Gastrocnemius medialis (tissue), 4 donors: ENCODE measurements at places on chromosomes 1 and 21. TPM values are rescaled to one million over a fixed set of nuclear protein-coding genes. Genes with fewer than 3 reads are reported as not detected.

DNA sequence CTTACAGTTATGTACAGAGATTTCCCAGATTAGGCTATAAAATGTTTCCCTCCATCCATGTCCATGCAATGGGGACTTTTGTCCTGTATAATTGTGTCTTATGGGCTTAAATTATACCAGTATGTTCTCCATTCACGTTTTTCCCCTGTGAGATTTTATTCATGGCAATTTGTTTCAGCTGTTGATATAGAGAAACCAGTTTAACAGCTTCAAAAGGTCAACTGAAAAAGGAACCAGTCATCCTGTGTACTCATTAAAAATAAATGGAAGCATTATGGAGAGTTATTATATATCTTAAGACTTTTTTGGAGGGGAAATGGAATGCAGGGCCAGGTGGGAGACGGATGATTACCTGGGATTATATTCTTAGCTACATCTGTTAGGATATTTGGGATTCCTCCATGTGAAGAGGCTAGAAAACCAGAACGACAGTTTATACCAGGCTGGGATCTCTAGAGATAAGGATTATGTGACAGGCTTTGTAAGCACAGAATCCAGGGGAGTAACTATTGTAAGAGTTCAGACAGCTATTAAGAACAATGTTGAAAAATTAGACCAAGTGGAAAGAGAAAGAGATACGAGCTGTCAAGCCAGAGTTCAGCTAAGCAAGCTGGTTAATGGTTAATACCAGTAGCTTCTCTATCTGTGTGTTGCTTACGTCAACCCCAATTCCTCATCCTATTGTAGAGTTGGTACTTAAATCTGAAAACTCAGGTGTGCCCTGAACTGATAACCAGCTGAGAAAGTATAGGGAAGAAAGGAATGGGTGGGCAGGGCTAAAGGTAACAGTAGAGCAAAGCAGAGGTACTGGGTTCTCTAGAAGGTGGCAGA lies 12.4 kb upstream of the ZNF697 start:
- no peak for DNase-seq

- DNase-seq: no peak
Measured at GRCh38 chr1:162218975-162219374, 149.5 kb downstream of the NOS1AP start.

DNA sequence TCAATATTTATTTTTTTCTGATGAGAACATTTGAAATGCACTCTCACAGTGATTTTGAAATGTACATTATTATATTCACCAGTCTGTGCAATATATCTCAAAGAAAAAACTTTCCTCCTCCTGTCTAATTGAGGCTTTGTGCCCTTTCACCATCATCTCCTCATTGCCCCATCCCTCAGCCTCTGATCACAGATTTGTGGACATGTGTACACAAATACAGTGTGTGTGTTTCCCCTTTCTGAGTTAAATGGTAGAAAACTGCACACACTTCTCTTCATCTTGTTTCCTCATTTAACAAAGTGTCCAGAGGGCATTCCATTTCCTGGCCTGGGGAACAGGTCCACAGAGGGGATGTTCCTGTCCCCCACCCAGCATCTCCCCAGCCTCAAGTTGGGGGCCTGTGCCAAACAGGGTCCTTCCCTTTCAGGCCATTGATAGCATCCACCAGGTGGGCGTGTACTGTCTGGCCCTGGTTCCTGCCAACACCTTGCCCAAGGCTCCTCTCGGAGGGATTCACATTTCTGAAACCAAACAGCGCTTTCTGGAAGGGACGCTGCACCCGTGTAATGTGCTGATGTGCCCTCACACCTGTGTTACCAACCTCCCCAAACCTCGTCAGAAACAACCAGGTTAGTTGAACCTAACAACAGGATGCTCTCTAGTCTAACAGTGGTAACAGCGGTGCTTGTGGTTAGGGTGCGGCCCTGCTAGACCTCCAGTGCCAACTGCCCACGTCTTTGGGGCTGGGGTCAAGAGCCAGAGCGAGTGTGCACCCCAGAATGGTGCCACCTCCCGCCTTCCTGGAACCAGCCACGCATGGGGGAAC lies 54.6 kb downstream of the S100B start:
- DNase-seq: no peak

DNA sequence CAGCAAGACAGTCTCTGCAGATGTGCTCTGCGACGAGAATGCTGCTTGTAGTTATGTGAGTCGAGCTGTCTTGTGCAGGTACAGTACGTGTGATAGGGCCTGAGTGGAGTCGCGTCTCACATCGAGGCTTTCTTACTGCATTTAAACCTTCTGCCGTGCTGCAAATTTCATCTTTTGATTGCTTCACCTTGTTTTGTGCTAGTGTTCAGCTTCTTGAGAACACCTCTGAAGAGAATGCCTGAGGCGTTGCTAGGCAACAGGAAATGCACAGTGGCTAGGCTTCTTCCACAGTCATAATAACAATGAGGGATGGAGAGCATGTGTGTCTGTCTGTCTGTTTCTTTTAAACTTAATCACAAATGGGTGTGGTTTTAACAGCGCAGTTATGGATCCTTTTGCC lies 52.9 kb downstream of the MRPS6 start:
- DNase-seq: no peak

DNA sequence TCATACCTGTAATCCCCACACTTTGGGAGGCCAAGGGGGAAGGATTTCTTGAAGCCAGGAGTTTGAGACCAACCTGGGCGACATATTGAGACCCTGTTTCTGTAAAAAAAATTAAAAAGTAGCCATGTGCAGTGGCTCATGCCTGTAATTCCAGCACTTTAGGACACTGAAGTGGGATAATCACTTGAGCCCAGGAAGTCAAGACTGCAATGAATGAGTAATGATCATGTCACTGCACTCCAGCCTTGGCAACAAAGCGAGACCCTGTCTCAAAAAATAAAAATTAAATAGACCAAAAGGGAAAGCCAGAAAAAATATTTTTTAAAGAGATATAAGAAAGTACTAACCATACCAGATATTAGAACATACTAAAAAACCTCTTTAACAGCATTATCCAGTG lies 44.7 kb upstream of the LYPLAL1 start:
- no peak for DNase-seq

- no peak for DNase-seq
Measured at GRCh38 chr1:30085811-30086770, 637.3 kb downstream of the MATN1 start.

DNA sequence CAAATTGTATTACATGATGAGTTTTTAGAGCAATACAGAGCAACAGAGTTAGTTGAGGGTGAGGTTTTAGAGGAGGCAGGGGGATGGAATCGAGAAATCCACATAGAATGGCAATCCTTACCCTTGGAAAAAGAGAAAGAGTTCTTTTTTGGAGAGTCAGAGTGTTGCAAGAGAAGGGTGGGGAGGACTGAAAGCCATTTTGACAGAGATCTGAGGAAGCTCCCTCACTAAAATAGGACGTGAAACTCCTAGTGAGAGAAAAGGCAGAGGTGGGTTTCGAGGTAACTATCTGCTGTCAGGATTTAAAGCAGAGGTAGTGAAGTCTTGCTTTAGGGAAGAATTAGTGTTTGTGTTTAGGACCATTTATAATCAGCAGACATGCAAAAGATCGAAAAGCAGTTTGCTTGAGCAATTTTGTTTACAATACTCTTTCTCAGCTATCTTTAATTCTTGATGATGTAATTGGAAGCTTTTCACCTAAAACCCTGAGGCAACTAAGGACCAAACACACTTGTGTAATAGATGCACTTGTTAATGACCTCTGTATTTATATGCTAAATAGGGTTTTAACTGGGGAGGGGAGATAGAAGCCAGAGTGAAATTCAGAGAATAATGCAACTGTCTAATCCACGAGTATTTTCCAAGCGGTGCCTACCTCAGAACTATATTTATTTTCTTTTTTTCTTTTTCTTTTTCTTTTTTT lies 20.0 kb downstream of the ADAMTS5 start:
- no peak for DNase-seq

- DNase-seq: no peak
Measured at GRCh38 chr1:197955486-197956394, 38.6 kb downstream of the LHX9 start.

GRCh38 chr1:9872430-9873165 lies 37.5 kb downstream of the CTNNBIP1 start:
- DNase-seq: peak; percentile 78

GRCh38 chr21:40186045-40186444 lies 318.8 kb downstream of the PCP4 start:
- no peak for DNase-seq

DNA sequence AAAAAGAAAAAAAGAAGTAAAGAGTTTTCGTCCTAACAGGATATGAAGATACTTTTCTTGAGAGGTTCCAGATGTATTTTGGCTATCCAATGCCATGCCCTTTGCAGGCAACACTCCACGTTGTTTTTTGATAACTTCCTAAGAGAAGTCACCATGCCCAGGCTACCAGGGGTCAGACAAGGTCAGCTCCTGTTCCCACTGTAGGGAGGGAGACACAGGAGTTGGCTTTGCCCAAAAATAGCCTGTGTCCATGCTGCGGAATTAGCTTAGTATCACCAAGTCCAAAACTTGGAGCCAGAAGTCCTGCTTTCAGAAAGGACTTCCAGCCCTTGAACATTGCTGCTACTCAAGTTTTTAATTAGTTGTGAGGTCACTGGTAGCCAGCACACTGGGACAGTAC lies 62.1 kb upstream of the NRIP1 start:
- no peak for DNase-seq

DNA sequence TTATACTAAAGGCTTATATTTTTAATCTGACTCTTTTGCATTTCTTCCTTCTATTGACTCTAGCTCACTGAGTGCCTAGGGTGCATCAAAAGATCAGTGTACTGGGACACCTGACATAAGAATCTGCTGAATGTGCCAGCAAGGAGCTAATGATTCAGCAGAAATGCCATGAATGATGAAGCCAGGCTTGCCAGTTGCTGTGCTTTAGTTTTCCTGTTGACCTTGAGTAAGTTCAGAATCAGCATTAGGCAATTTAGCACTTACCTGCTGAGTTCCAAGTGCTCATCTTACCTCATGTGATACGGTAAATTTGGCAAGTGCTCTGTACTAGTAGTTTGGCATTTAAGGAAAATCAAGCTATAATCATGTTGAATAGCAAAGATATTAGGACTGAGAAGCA lies 523.2 kb upstream of the B3GALT2 start:
- no peak for DNase-seq

- no peak for DNase-seq
Measured at GRCh38 chr1:245645406-245645805, 490.6 kb downstream of the KIF26B start.

DNA sequence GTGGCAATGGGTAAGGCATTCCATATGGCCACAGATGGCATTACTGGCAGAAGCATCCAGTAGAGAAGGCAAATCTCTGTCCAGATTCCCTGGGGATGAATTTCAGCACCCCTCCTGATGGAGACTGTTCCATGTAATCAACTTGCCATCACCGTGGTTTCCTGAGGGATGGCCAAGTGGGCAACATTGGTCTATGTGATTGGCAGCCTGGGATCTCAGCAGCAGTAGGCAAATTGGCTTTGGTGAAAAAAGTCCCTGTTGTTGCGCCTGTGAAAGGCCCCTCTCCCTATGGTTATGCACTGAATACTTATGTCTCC lies 19.3 kb downstream of the DMRTB1 start:
- DNase-seq: no peak

DNA sequence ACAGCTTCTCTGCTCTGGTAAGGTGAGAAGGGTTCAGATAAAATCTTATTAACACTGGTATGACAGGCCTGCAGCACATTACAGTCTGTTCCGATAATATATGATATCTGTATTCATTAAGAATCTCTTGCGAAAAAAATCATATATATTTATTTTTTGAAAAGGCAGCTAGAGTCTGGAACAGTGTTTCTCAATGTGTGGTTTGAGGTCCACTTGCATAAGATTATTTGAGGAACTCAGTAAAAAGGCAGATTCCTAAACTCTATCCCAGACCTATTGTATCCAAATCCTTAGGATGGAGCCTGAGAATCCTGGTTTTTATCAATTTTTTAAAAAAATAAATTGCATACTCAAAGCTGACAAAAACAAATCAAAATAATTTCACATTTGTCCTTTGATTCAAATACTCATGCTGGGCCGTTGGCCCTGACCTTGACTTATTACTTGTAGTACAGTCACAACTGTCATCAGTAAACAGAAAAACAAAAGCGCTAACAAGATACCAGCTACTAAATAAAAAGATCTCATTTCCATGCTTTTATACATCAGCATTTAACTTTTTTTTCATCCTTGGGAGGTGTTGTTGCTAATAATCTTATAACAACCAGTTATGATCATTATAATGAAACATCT lies 60.6 kb downstream of the RGS2 start:
- DNase-seq: no peak

DNA sequence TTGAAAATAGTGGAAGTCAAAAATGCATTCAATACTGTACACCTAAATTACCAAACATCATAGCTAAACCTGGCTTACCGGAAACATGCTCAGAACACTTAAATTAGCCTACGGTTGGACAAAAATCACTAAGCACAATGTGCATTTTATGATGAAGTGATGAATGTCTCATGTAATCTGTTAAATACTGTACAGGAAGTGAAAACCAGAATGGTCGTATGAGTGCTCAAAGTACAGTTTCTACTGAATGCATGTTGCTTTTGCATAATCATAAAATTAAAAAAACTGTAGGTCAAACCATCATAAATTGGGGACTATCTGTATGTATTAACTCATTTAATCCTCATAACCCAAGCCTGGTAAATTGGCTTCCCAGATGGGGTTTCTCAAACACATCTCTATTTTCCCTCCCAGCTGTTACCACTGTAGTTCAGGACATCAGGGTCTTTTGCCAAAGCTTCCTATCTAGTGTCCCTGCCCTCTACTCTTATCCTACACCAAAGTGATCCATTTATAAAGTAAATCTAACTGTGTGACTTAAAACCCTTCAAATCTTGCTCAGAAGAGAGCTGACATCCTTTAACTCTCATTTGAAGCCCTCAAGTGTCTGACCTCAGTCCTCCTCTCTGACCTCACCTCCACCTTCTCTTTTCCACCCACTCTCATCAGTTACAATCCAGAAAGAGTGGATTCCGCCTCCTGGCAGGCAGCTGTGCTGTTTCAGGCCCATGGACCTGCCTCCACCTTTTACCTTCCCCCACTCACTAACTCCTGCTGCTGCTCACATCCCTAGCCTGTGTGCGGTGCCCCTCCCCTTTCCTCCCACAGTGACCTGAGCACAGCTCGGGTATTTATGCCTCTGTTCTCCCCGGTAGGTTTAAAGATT lies 356.4 kb upstream of the ST6GALNAC5 start:
- DNase-seq: no peak

- DNase-seq: peak; percentile 18
Measured at GRCh38 chr21:17900281-17900989, 81.3 kb upstream of the C21orf91 start.

GRCh38 chr1:157540852-157541251 lies 11.5 kb downstream of the FCRL5 start:
- DNase-seq: no peak

Gene MYOM3
- total RNA-seq: 224 TPM

Gene CALML6
- not detected for total RNA-seq

Gene CELA3A
- total RNA-seq: not detected

Gene SH2D5
- not detected for total RNA-seq

Gene RXRG
- total RNA-seq: 15.9 TPM

Gene MYOG
- 51.2 TPM for total RNA-seq

Gene TRAF3IP3
- total RNA-seq: 0.35 TPM

Gene LDLRAD1
- not detected for total RNA-seq

Gene RGS13
- not detected for total RNA-seq
